ENCODE measurements at places on chromosomes 2 and 18. TPM values are rescaled to one million over a fixed set of nuclear protein-coding genes. Genes with fewer than 3 reads are reported as not detected.
A peak's percentile ranks its signal among the peaks of the same experiment; 100 is the strongest.

HTR2B gene
- 3.0 TPM for total RNA-seq

SFTPB gene
- 1.3 TPM for total RNA-seq

MOB4 gene
- 23.0 TPM for total RNA-seq

RFTN2 gene
- 4.0 TPM for total RNA-seq

SP5 gene
- 0.25 TPM for total RNA-seq

CFC1 gene
- not detected for total RNA-seq

UGP2 gene
- total RNA-seq, result 140 TPM

MC2R gene
- total RNA-seq, result not detected

ORC4 gene
- total RNA-seq, result 49.7 TPM

SLC5A7 gene
- total RNA-seq, result 0.88 TPM

GRCh38 chr2:203659331-203660049 lies 46.9 kb upstream of the CD28 start:
- no peak for DNase-seq
- H3K36me3 ChIP-seq, result no peaks in the 10 kb centered on the region
- H3K4me1 ChIP-seq, result no peaks in the 10 kb centered on the region
- H3K27me3 ChIP-seq, result no peaks in the 10 kb centered on the region
- H3K27ac ChIP-seq, result no peak overlapping the region

- no peak for DNase-seq
- no peak overlapping the region for H3K27ac ChIP-seq
- H3K4me1 ChIP-seq, result no peaks in the 10 kb centered on the region
These were observed 8.5 kb upstream of the SLC20A1 start for GRCh38 chr2:112637289-112637660.

DNA sequence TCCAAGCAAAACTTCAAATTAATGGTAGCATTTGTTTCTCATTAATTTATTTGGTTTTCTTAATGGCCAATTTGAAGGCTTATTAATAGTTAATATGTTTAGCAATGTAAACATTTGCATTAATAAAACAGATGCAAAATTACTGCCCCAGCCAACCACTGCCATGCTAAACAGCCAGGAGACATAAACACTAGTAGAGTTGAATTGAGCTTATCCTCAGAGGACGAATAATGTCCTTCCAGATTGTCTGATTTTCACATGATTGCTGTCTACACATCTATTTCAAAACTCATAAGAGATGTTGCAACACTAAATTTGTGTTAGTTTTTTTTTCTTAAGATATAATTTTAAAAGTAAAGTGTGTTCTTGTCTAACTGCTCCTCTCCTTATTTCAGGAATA lies 128.5 kb downstream of the DCC start:
- no peak for DNase-seq
- H3K4me3 ChIP-seq, result no peak overlapping the region
- no peaks in the 10 kb centered on the region for H3K27me3 ChIP-seq
- H3K4me1 ChIP-seq, result no peaks in the 10 kb centered on the region
- no peaks in the 10 kb centered on the region for H3K36me3 ChIP-seq
- no peak overlapping the region for H3K27ac ChIP-seq

GRCh38 chr18:23243178-23243577 lies 107.9 kb downstream of the CABLES1 start:
- no peak for DNase-seq
- H3K4me1 ChIP-seq, result peaks cover 6% of the 10 kb centered on the region
- no peak overlapping the region for H3K27ac ChIP-seq
- no peaks in the 10 kb centered on the region for H3K27me3 ChIP-seq
- no peaks in the 10 kb centered on the region for H3K36me3 ChIP-seq

GRCh38 chr2:127048618-127048935 lies 58.4 kb downstream of the BIN1 start:
- H3K4me1 ChIP-seq, result no peaks in the 10 kb centered on the region
- no peak overlapping the region for H3K27ac ChIP-seq
- no peaks in the 10 kb centered on the region for H3K27me3 ChIP-seq
- DNase-seq, result no peak
- no peaks in the 10 kb centered on the region for H3K36me3 ChIP-seq
- H3K4me3 ChIP-seq, result no peak overlapping the region

DNA sequence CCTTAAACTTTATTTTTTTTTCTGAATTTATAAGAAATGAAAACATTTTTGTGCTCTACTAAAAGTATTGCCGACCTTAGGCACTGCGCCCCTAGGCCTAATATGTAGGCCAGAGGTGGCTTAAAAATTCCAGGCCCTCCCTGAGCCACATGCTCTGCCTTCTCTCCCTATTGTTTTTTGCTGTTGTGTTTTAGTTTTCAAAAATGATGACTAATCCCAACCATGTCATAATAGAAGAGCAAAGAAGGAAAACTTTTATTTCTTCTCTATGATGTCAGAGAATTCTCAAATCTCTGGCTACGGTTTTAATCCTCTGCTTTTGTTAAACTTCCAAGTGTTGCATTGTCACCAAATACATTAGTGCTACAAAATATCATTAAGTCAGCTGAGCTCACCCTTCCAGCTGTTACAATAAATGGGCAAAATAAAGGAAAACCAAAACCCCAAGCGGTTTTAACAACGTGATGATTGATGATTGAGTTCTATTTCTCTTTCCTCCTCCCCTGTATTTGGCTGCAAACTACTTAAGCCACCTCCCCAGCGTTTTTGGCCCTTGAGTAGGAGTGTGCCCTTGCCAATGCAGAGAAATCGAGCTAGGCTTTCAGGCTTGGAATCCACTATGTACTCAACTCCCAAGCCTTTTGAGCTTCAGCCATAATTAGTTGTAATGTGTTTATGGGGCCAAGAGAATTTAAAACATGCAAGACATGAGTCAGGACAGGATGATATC lies 163.5 kb upstream of the POU3F3 start:
- H3K4me3 ChIP-seq, result no peak overlapping the region
- no peaks in the 10 kb centered on the region for H3K36me3 ChIP-seq
- H3K4me1 ChIP-seq, result no peaks in the 10 kb centered on the region
- DNase-seq, result no peak
- no peak overlapping the region for H3K27ac ChIP-seq
- H3K27me3 ChIP-seq, result no peaks in the 10 kb centered on the region

DNA sequence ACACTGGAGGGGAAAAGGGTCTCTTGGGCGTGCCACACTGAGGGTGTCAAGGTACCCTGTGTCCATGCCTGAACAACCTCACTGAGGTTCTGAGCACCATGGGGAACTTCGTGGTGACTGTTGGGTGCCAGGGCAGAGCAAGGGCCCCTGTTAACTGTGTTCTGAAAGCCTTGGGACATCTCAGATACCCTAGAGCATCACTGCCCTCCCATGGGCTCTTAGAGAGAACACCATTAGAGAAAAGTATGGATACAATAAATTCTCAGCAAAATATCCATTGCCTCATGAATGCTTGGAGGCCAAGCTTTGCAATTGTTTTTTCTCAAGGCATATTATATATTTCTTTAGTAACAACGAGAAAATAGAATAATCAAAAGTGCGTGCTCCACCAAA lies 488.5 kb upstream of the NRP2 start:
- DNase-seq, result no peak
- H3K27ac ChIP-seq, result no peak overlapping the region
- no peak overlapping the region for H3K4me3 ChIP-seq
- no peaks in the 10 kb centered on the region for H3K27me3 ChIP-seq
- no peaks in the 10 kb centered on the region for H3K4me1 ChIP-seq

GRCh38 chr2:113894156-113894743 lies 4.4 kb downstream of the ACTR3 start:
- H3K4me3 ChIP-seq, result no peak overlapping the region
- H3K27me3 ChIP-seq, result no peaks in the 10 kb centered on the region
- H3K36me3 ChIP-seq, result no peaks in the 10 kb centered on the region
- H3K27ac ChIP-seq, result no peak overlapping the region

GRCh38 chr2:166634706-166635105 lies 140.7 kb upstream of the SCN7A start:
- DNase-seq, result no peak
- no peak overlapping the region for H3K27ac ChIP-seq
- no peaks in the 10 kb centered on the region for H3K36me3 ChIP-seq
- H3K4me3 ChIP-seq, result no peak overlapping the region
- no peaks in the 10 kb centered on the region for H3K4me1 ChIP-seq

DNA sequence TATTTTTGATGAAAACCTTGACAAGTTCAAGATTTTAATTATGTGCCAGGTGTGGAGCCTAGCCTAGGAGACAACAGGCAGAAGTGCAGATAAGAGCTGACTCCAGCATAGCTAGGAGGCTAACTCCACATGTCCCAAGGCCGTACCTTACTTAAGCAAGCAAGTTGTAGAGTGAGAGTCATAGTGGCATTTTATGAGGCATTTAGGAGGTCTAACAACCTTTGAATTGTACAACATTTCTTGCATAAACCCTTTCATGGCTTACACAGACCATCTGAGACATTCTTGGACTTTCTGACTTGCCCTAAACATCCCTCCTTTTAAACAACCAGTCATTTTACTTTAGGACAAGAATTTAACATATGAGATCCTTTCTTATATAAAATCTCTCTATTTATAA lies 8.3 kb upstream of the SUCLG1 start:
- H3K4me3 ChIP-seq, result no peak overlapping the region
- no peak for DNase-seq
- no peak overlapping the region for H3K27ac ChIP-seq
- H3K27me3 ChIP-seq, result no peaks in the 10 kb centered on the region
- H3K36me3 ChIP-seq, result no peaks in the 10 kb centered on the region

DNA sequence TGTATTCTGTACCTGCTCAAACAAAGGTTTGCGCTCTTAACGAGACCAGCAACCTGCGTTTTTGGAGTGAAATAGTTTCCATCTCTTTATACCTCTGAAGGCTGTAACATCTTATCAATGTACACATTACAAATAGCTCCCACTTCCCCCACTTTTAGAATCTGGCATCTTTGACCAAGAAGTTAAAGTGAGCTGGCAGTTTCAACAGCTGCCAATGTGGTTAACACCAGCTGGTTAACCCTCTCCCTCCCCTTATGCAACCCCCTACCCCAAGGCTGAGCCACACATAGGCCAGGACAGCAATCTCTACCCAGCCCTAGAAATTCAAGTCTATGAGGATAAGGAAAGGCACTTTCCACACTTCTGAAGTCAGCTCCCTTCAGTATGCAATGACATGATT lies 2.2 kb upstream of the SERTAD2 start:
- H3K4me1 ChIP-seq, result peaks cover 13% of the 10 kb centered on the region
- no peak for DNase-seq
- H3K27me3 ChIP-seq, result no peaks in the 10 kb centered on the region
- H3K27ac ChIP-seq, result no peak overlapping the region
- no peaks in the 10 kb centered on the region for H3K36me3 ChIP-seq

DNA sequence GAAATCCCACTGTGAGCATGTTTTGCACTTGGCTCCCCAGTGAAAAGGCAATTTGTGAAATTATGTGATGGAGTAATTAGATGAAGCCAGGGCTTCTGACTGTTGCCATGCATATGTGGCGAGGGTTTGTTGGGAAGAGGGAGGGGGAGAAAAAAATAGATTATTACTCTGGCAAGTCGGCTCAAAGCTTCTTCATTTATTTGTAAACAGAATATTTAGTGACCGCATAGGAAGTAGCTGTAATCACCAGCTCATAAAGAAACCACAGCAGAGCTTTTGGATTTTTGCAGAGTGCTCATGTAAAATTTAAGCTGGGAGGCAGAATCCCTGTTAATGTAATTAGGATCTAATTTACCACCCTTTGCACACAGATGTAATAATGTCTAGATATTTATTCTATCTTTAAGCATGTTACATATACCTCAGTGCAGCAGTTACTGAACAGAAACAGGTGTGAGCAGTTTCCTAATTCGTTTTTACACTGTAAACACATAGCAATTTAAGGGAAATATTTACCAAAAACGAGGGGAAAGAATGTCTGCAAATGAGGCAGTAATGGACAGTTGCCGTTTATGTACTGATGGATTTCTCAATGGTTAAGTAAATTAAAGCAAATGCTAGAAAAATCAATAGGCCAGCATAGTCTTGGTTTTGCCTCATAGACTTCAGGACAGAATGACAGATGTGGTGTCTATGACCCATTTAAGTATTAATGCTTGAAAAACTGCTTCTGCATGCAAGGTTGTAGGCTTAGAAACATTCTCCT lies 87.9 kb downstream of the MEIS1 start:
- no peaks in the 10 kb centered on the region for H3K27me3 ChIP-seq
- H3K27ac ChIP-seq, result no peak overlapping the region
- H3K4me3 ChIP-seq, result no peak overlapping the region
- H3K4me1 ChIP-seq, result peaks cover 11% of the 10 kb centered on the region
- DNase-seq, result no peak

DNA sequence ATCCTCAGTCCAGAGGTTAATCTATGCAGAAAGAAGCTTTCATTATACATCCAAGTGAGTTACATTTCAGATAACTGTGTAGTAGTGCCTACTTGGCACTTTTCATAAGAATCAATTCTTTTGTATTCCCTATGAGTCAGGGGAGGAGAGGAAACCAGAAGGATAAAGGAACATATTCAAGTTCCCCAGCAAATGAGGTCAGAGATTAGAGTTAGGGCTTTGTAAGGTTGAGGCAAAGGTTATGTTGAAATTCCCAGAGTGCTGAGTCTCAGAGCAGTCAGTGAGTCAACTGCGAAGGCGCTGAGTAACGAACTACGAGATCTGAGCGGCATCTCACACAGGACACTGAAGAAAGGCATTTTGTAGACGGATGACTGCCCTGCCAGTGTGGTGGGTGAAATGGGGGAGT lies 25.1 kb upstream of the ME2 start:
- H3K4me3 ChIP-seq, result peak overlapping the region; percentile 23
- H3K27ac ChIP-seq, result peak overlapping the region; percentile 84
- H3K36me3 ChIP-seq, result no peaks in the 10 kb centered on the region
- peak; percentile 36 for DNase-seq

Measured in kidney (tissue), 22 donors.